ENCODE measurements at places on chromosomes 2 and 18.
A peak's percentile ranks its signal among the peaks of the same experiment; 100 is the strongest.

- DNase-seq = no peak
Measured at GRCh38 chr2:215833531-215834162, 179.7 kb downstream of the MREG start.

GRCh38 chr2:85933753-85934594 lies 45.2 kb upstream of the ST3GAL5 start:
- DNase-seq = no peak

GRCh38 chr2:74188018-74188601 lies 9.4 kb upstream of the MOB1A start:
- DNase-seq = no peak

DNA sequence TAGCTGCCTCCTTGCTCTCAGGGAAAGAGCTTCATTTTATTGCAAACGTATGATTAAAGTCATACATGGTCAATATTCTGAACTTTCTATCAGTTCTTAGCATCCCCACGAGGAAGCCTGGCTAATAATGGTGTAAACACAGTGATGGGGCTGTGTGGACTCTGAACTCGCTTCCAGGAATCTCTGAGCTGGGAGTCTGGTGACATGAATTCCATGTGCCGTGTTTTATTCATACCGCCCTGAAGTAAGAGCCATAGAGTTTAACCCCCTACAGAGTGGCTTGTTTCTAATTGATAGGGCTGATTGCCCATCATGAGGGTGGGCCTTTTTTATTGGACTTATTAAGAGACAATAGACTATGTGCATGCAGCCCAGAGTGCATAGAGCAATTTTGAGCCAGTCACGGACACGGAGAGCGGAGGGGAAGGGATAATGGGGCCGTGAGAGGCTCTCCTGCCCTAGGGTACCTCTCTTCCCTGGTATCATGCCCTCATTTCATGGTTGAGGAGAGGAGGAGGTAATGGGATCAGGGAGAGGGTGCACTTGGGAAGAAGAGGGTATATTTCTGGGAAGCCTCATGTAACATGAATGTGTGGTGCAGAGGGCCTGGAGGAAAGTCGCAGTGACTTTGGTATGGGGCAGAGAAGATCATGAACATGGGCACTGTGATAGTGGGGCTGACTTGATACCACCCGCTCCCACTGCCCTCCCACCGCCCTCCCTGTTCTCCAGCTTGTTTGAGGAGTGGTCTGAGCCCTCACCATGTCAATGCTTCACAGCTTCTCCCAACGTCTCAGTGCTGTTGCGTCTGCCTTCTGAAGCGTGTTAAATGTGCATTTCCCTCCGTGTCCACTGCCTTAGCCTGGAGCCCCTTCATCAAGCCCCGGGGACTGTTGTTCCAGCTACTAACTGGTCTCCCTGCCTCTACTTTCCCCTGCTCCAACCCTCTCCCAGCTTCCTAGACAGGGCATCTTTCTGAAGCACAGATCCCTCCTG lies 73.2 kb downstream of the IL1R2 start:
- DNase-seq = no peak

DNA sequence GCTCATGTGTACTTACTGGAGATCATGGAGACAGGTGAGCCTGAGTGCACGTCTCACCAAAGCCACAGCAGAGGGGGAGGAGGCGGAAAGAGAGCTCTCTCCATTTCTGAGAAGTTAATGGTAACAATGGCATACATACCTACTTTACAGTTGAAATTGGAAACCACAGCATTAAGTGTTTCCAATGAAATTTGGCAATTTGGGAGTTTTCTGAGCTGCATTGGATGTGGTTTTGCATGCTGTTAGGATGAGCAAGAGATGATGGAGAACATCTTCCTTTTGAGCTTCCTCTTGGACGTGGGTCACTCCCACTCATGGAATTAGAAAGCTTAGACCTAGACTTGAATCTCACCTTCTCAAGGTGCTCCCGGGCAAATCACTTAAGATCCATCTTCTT lies 25.5 kb upstream of the IL37 start:
- DNase-seq = no peak

GRCh38 chr2:118046634-118047210 lies 32.9 kb upstream of the CCDC93 start:
- DNase-seq = no peak

DNA sequence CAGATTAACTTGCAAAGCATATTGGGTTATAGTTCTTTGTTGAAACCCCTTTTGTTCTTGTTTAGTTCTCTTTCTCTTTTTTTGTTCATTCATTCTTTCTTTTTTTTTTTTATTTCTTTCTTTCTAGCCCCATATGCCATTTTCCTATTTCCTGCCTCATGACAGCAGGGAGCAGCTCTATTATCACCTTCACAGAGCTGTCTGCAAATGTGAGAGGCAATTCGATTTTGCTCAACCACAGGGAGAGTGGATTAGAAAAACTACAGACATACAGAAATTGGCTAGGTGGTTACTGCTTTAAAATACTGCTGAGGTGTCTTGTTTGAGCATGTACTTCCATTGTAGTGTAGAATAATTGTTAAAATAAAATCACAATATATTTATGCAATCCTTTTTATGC lies 44.2 kb upstream of the TBR1 start:
- DNase-seq = no peak

GRCh38 chr2:21633466-21633865 lies 509.7 kb downstream of the TDRD15 start:
- no peak for DNase-seq

- no peak for DNase-seq
Measured at GRCh38 chr18:59665057-59666006, 31.9 kb downstream of the CCBE1 start.

DNA sequence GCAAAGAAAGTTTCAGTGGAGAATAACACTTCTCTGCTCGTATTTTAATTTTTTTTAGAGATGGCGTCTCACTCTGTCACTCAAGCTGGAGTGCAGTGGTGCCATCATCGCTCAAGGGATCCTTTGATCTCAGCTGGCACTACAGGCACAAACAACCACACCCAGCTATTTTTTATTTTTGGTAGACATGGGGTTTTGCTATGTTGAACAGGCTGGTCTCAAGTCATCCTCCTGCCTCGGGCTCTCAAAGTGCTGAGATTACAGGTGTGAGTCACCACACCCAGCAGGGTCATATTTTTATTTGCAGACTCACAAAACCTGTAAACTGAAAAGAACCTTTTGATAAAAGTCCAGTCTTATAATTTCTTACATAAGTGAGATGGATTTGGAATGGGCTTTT lies 2.6 kb downstream of the TRAK2 start:
- peak; percentile 6 for DNase-seq

DNA sequence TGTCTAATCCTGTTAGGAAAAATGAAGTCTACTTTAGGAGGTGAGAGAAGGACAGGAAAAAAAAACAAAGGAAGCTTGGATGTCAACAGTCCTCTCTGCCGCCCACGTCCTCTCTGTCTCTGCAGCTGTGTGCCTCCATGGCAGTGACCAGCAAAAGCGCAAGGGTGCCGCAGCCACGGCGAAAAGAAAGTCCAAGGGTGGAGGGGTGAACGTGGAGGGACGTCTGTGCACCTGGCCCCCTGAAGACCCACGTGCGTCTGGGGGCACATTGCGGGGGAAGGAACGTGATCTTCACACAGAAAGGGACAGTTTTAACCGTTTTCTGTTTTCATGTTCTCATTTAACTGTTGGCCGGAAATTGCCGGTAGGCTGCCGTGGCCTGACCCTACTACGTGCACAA lies 152.7 kb downstream of the MBP start:
- DNase-seq = no peak

DNA sequence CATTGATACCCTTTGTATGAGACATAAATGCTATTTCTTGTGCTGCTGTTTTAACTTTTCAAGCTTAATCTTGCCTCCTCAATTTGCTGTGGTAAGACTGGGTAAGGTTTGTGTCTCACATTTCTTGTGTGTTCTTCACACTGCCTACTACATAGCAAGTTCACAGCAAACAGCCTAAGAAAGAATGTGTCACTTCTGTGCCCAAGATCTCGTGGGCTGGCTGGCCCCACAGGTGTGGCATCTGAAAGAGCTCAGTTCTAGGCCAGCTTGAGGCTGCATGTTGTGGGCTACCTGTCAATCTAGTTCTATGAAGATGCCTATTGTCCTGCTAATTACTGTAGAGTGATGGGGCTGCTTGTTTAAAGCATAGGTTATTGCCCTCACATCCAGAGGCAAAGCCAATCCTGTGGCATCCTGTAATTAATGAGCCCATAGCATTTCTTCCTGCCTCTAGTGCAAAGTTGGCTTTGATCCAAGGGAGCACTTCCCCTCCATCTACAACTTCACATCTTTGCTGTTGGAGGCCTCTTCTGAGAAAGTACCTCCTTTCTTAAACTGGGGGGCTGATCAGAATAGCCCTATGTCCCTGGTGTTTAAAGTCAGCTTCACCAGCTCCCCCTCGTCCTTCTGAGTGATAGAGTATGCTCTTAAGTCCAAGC lies 40.9 kb upstream of the ASPRV1 start:
- no peak for DNase-seq

DNA sequence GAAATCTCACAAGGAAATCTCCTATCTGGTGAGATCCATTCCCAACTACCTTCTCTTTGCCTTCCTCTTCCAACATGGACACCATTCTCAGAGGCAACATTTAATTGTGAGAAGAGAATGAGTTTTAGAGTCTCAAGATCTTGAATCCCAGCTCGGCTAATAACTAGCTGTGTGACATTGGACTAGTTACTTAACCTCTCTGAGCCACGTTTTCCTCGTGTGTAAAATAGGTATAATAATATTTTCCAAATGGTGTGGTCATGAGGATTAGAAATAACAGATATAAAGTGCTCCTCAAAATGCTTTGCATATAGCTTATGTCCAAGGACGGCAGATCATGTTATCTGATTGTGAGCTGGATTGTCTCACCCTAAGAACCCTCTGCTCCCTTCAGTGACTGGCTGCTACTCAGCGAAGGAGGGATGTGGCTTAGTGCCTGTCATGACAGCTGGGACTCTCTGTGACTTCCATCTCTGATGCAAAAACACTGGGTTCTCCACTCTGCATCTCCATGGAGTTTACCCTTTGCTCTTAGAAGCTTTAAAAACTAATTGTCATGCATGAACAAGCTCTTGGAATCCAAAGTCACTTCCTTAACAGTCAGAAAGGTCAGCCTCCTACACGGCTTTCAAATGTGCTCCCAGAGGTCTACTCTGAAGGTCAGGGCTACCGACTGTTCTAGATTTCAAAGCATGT lies 38.4 kb upstream of the MRPL19 start:
- no peak for DNase-seq

DNA sequence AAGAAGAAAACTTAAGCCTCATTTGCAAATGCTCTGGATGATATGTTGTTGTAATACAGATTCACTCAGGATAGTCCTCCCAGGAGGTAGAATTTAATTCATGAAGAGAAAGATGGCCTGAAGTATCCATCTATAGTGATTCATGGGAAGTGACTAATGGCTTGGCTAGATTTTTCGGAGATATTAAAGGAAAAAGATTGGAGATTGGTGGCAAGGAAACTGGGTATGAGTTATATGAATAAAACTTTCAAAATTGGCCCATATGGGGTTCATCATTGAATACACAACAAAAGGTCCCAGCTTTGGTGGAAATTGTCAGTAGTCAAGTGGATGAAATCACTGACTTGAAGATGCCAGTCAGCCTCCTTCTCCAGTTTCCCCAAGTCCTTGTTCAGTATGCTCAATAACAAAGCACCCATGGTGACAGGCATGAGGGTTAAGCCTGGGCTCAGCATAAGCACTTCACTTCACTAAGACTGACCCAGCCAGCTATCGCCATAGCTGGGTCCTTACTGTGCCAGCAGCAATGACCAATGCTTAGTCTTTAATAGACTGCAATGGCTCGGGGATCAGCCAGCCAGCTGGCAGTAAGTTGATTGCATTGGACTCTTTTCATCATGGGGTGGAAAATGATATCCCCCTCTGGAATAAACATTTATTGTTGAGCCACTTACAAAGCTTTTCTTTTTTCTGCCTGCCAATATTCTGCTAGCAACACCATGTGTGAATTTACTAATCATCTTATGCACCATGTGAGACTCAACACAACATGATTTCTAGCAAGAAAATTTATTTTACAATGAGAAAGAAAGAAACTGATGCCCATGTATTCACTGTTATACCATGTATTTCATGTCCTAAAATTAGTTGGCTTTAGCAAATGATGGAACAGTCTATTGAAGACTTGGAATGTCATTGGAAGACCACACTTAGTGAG lies 176.6 kb upstream of the TACR1 start:
- no peak for DNase-seq

DNA sequence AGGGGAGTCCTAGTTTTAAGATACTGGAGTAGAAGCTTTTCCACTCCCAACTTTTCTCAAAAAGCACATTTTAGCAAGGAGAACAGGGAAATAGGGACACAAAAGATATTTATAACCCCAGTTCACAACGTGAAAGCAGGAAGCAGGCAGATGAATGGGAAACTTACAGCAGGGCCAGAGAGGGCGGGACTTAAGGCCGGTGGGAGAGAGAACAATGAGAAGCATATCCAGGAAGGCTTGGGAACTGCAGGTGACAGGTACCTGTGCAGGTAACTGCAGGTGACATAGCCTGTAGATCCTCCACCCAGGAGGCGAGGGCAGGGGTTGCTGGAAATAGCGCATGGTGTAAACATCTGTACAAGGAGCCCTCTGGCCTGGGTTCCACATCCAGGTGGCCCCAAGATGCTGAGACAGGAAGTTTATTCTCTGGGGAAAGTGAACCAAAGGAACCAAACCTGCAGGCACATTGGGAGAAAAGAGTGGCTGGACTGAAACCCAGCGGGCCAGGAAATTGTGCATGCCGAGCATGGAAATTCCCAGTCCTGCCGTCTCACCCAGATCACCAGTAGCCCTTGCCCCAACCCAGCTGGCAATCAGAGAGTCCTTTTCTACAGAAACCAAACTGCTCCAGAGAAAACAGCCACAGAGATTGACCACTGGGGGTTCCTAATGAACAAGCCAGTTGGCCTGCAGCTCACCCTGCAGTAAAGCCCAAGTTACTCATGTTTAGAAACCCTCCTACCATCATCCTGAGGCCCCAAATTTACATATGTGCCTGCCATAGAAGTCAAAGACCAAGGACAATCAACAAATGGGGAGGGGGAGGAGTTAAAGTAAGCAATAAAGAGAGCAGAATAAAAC lies 24.3 kb upstream of the COL6A3 start:
- DNase-seq = no peak

DNA sequence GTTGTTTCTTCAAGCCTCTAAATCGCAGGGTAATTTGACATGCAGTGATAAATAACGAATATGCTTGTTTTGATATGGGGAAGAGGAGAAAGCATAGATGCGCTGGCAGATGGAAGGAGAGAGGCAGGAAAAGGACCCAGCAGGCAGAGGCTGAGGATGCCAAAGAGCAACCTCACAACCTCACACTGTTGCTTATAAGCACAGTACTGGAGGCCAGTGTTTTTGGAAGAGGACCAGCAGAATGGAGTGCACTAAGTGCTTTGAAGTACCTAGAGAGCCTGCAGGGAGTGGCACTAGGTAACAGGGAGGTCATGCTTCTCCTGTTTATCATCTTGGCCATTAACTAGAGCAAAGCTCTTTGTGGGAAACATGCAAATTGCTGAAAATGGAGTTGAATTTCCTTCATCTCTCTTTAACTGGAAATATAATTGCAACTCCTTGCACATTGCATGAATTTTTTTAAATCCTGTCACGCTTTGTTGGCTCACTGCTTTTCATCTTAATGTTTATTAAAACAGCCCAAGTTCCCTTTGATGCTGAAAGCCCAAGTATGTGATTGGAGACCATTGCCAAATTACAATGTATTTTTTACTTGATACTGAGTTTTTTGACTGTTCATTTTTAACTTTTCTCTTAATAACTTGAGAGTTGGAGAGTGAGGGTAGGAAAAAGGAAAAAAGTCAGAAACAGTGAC lies 236.4 kb downstream of the LRRTM1 start:
- DNase-seq = no peak

- DNase-seq = peak; percentile 46
Measured at GRCh38 chr2:113167115-113167932, 6.4 kb upstream of the PSD4 start.

- DNase-seq = no peak
Measured at GRCh38 chr18:2409906-2410305, 161.4 kb downstream of the METTL4 start.

- DNase-seq = no peak
Measured at GRCh38 chr2:17857021-17857420, 21.4 kb upstream of the KCNS3 start.
